ENCODE measurements at places on chromosomes 4 and X.

- H3K27ac ChIP-seq = no peak overlapping the region
- no peak overlapping the region for H3K4me3 ChIP-seq
- no peaks in the 10 kb centered on the region for H3K4me1 ChIP-seq
- H3K36me3 ChIP-seq = no peaks in the 10 kb centered on the region
- DNase-seq = no peak
Measured at GRCh38 chr4:23861897-23862296, 27.9 kb downstream of the PPARGC1A start.

GRCh38 chrX:39599339-39599738 is 498.4 kb downstream of the BCOR start:
- peaks cover 5% of the 10 kb centered on the region for H3K4me1 ChIP-seq
- H3K4me3 ChIP-seq = no peak overlapping the region
- no peak overlapping the region for H3K27ac ChIP-seq
- DNase-seq = no peak
- H3K36me3 ChIP-seq = no peaks in the 10 kb centered on the region
- no peaks in the 10 kb centered on the region for H3K27me3 ChIP-seq

- H3K4me3 ChIP-seq = no peak overlapping the region
- H3K36me3 ChIP-seq = no peaks in the 10 kb centered on the region
- peaks cover 14% of the 10 kb centered on the region for H3K4me1 ChIP-seq
- H3K27ac ChIP-seq = no peak overlapping the region
- H3K27me3 ChIP-seq = peaks cover 11% of the 10 kb centered on the region
Measured at GRCh38 chr4:10033191-10033881, 12.0 kb upstream of the SLC2A9 start.

DNA sequence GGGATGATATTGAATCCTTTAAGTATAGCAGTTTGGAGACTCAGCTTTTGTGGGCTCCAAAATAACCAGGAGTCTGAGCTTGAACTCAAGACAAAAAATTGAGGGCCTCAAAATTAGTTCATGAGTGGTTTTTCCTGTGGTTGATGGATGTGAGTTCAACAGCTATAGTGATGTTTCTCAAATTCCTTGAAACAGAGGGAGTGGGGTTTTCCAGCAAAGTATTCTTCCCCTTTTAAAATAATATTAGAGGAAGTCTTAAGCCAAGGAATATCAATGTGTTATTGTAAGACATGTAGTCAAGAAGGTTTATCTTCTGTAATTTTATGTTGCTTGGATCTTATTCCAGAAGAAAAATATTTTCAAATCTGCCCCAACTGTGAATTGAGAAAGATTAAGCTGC is 10.6 kb downstream of the OTC start:
- no peak overlapping the region for H3K4me3 ChIP-seq
- H3K4me1 ChIP-seq = no peaks in the 10 kb centered on the region
- H3K36me3 ChIP-seq = no peaks in the 10 kb centered on the region
- no peaks in the 10 kb centered on the region for H3K27me3 ChIP-seq
- H3K27ac ChIP-seq = no peak overlapping the region
- no peak for DNase-seq

GRCh38 chrX:102339312-102340298 is 92.6 kb downstream of the NXF2 start:
- H3K27me3 ChIP-seq = no peaks in the 10 kb centered on the region
- no peak overlapping the region for H3K27ac ChIP-seq
- H3K4me1 ChIP-seq = no peaks in the 10 kb centered on the region
- H3K4me3 ChIP-seq = no peak overlapping the region
- no peaks in the 10 kb centered on the region for H3K36me3 ChIP-seq

GRCh38 chr4:1975880-1976279 is 32.9 kb downstream of the NELFA start:
- peaks cover 68% of the 10 kb centered on the region for H3K36me3 ChIP-seq
- H3K4me3 ChIP-seq = no peak overlapping the region

GRCh38 chr4:185054886-185055285 is 36.6 kb downstream of the HELT start:
- no peak for DNase-seq
- peaks cover 29% of the 10 kb centered on the region for H3K27me3 ChIP-seq
- no peak overlapping the region for H3K27ac ChIP-seq
- H3K4me1 ChIP-seq = no peaks in the 10 kb centered on the region
- H3K4me3 ChIP-seq = no peak overlapping the region

GRCh38 chrX:20500949-20501348 is 234.2 kb upstream of the RPS6KA3 start:
- no peaks in the 10 kb centered on the region for H3K36me3 ChIP-seq
- H3K27ac ChIP-seq = no peak overlapping the region
- H3K27me3 ChIP-seq = peaks cover 47% of the 10 kb centered on the region
- no peak overlapping the region for H3K4me3 ChIP-seq

DNA sequence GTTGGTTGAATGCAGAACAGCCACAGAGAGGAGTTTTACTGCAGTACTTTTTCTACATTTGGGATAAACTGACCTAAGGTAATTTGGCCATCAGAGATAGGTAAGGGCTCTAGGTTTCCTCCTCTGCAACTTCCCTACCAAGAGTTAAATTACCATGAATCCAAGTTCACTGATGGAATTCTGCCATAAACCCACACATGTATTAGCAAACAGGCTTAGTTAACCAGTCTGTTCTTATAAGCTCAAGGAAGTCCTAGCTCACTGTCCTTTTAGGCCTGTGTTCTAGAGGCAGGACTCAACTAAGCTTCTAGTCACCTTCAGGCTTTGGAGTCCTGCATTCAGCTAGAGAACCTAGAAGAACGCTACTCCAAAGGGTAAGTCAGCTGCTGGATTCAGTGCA is 4.0 kb downstream of the FAM114A1 start:
- H3K36me3 ChIP-seq = no peaks in the 10 kb centered on the region
- peaks cover 47% of the 10 kb centered on the region for H3K27me3 ChIP-seq
- peaks cover 6% of the 10 kb centered on the region for H3K4me1 ChIP-seq
- DNase-seq = no peak
- H3K27ac ChIP-seq = no peak overlapping the region

DNA sequence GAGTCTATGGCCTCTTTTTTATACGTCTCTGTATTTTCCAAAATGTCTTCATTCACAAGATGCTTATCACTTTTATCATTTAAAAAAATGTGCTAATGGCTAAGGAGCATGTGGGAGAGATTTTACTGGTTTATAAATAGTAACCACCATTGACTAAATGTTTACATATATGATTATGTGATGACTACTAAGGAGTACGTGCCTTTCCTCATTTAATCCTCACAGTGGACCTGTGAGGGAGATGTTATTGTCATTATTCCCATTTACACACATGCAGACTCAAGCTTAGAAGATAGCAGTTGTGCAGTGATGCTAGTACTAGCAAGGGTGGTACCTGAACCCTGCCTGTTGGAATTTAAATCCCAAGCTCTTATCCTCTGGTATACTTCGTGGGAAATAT is 2.4 kb downstream of the SRD5A3 start:
- H3K4me1 ChIP-seq = peaks cover 21% of the 10 kb centered on the region
- no peak for DNase-seq
- no peak overlapping the region for H3K27ac ChIP-seq
- H3K27me3 ChIP-seq = no peaks in the 10 kb centered on the region
- H3K4me3 ChIP-seq = no peak overlapping the region

GRCh38 chr4:113131621-113132020 is 82.2 kb downstream of the ANK2 start:
- peaks cover 9% of the 10 kb centered on the region for H3K27me3 ChIP-seq
- H3K4me3 ChIP-seq = no peak overlapping the region
- no peak overlapping the region for H3K27ac ChIP-seq
- no peak for DNase-seq

GRCh38 chr4:140568507-140569306 is at the start of gene UCP1:
TSS of gene UCP1 (minus strand) at chr4:140568961. CDS start at chr4:140568729, 232 bp downstream.
- H3K36me3 ChIP-seq = no peaks in the 10 kb centered on the region
- H3K27me3 ChIP-seq = peaks cover 52% of the 10 kb centered on the region
- DNase-seq = no peak

GRCh38 chr4:105280338-105281123 is 133.9 kb downstream of the TET2 start:
- H3K36me3 ChIP-seq = peaks cover 16% of the 10 kb centered on the region
- H3K27ac ChIP-seq = no peak overlapping the region
- H3K4me1 ChIP-seq = peaks cover 1% of the 10 kb centered on the region
- H3K27me3 ChIP-seq = no peaks in the 10 kb centered on the region
- DNase-seq = no peak

DNA sequence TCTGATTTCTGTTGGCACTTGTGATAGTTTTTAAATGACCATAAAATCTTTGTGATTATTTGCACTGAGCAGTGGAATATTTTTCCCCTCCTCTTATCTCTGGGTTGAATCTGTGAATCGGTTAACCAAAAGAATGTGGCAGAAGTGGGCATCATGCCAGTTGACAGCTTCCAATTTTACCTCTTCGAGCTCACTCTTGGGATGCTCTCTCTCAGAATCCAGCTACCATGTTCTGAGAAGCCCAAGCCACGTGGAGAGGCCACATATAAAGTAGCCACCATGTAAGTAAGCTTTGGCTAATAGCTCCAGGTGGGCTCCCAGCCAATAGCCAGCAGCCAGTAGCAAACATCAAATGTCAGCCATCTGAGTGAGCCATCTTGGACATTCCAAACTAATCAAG is 12.9 kb upstream of the WDR19 start:
- H3K4me1 ChIP-seq = peaks cover 5% of the 10 kb centered on the region
- no peak overlapping the region for H3K27ac ChIP-seq
- H3K36me3 ChIP-seq = no peaks in the 10 kb centered on the region
- H3K4me3 ChIP-seq = no peak overlapping the region
- H3K27me3 ChIP-seq = peaks cover 32% of the 10 kb centered on the region

GRCh38 chr4:40629401-40630334 is at the start of gene RBM47:
TSS of gene RBM47 (minus strand) at chr4:40629864. CDS start at chr4:40438893, 190,971 bp downstream.
- H3K4me1 ChIP-seq = peaks cover 39% of the 10 kb centered on the region
- peak within 1 kb of the TSS; percentile 72 for H3K27ac ChIP-seq
- H3K4me3 ChIP-seq = peak within 1 kb of the TSS; percentile 84
- H3K27me3 ChIP-seq = peaks cover 6% of the 10 kb centered on the region
- H3K36me3 ChIP-seq = peaks cover 1% of the 10 kb centered on the region

GRCh38 chrX:140157611-140158010 is 192.3 kb upstream of the CXorf66 start:
- no peak for DNase-seq
- H3K4me3 ChIP-seq = no peak overlapping the region
- no peaks in the 10 kb centered on the region for H3K36me3 ChIP-seq
- no peaks in the 10 kb centered on the region for H3K27me3 ChIP-seq
- no peak overlapping the region for H3K27ac ChIP-seq

DNA sequence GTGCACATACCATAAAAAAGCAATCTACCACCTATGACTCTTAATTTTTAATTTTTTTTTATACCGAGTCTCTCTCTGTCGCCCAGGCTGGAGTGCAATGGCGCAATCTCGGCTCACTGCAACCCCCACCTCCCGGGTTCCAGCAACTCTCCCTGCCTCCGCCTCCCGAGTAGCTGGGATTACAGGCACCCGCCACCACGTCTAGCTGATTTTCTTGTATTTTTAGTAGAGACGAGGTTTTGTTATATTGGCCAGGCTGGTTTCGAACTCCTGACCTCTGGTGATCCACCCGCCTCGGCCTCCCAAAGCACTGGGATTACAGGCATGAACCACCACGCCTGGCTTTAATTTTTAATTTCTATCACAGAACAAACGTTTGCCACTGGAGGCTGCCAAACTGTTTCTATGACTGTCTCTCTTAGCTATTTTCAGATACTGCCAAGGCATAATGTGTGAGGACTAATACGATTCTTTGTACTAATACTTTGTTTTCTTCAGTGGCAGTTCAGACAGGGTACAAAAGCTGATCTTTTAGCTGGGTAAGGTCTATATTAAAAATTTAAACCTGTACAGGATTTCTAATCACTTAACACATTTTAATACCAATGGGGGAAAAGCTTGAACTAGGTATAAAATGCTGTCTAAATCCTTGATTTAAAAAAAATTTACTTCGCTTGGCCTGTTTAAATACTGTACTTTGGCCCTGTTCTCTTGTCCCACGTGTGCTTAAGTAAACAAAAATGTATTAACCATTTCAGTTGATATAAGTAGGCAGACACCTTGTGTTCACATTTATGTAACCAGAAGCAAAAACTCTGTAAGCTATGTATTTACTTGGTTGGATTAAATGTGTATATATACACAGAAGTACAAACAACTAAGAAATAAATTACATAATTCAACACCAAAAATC is 2.3 kb downstream of the PGRMC2 start:
- H3K36me3 ChIP-seq = peaks cover 32% of the 10 kb centered on the region
- H3K27me3 ChIP-seq = no peaks in the 10 kb centered on the region
- H3K27ac ChIP-seq = peak overlapping the region; percentile 41
- no peak for DNase-seq

DNA sequence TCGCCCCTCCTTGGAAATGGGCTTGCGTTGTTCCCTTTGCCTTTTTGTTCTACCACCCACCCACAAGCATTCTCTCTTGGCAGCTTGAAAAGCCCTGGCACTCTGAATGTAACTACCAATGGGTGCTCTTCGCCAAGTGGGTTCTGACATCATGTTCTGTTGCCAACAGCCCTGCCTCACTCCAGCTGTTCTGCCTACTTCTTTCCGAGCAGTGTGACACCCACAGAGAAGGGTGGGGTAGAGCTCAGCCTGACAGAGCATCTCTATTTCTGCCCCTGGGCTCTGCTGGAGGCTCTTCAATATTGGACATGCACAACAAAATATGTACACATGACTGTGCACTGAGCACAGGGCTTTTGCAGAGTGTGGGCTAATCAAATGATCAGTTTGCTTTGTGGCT is 15.6 kb upstream of the EXOSC9 start:
- peaks cover 36% of the 10 kb centered on the region for H3K27me3 ChIP-seq
- peaks cover 9% of the 10 kb centered on the region for H3K4me1 ChIP-seq
- H3K36me3 ChIP-seq = no peaks in the 10 kb centered on the region
- H3K27ac ChIP-seq = no peak overlapping the region
- no peak overlapping the region for H3K4me3 ChIP-seq

- H3K4me1 ChIP-seq = no peaks in the 10 kb centered on the region
- H3K36me3 ChIP-seq = no peaks in the 10 kb centered on the region
- H3K27ac ChIP-seq = no peak overlapping the region
- no peaks in the 10 kb centered on the region for H3K27me3 ChIP-seq
Measured at GRCh38 chr4:7295197-7295910, 103.0 kb downstream of the SORCS2 start.

GRCh38 chr4:10623241-10623640 is 61.3 kb downstream of the CLNK start:
- H3K36me3 ChIP-seq = no peaks in the 10 kb centered on the region
- peaks cover 10% of the 10 kb centered on the region for H3K4me1 ChIP-seq
- no peak overlapping the region for H3K27ac ChIP-seq
- no peak for DNase-seq
- no peak overlapping the region for H3K4me3 ChIP-seq

GRCh38 chrX:132576939-132577338 is 88.1 kb upstream of the MBNL3 start:
- H3K4me3 ChIP-seq = no peak overlapping the region
- H3K27ac ChIP-seq = no peak overlapping the region
- DNase-seq = no peak
- no peaks in the 10 kb centered on the region for H3K4me1 ChIP-seq
- H3K36me3 ChIP-seq = no peaks in the 10 kb centered on the region
- H3K27me3 ChIP-seq = no peaks in the 10 kb centered on the region

- H3K4me3 ChIP-seq = no peak overlapping the region
- no peak overlapping the region for H3K27ac ChIP-seq
- no peaks in the 10 kb centered on the region for H3K4me1 ChIP-seq
- H3K27me3 ChIP-seq = no peaks in the 10 kb centered on the region
- DNase-seq = no peak
Measured at GRCh38 chr4:11312389-11312788, 116.3 kb downstream of the HS3ST1 start.

- no peak overlapping the region for H3K4me3 ChIP-seq
- H3K36me3 ChIP-seq = no peaks in the 10 kb centered on the region
- no peak overlapping the region for H3K27ac ChIP-seq
- H3K4me1 ChIP-seq = no peaks in the 10 kb centered on the region
- no peaks in the 10 kb centered on the region for H3K27me3 ChIP-seq
Measured at GRCh38 chr4:20331642-20332041, 79.9 kb downstream of the SLIT2 start.

- DNase-seq = no peak
- H3K4me3 ChIP-seq = peak overlapping the region; percentile 79
Measured at GRCh38 chrX:23908219-23909004, 606 bp downstream of the CXorf58 start.

Measured in T-helper 2 cell treated with Interferon-gamma antibody and Interleukin-4, amounts not matched to agents 5 μg/mL and 100 μg/mL, for 36 hours (primary cell).